Adrenal gland (tissue), 19 donors: ENCODE measurements at places on chromosomes 2 and 18. TPM values are rescaled to one million over a fixed set of nuclear protein-coding genes. Genes with fewer than 3 reads are reported as not detected.

- no peak overlapping the region for H3K4me3 ChIP-seq
- no peaks in the 10 kb centered on the region for H3K27me3 ChIP-seq
- no peak overlapping the region for H3K27ac ChIP-seq
- no peaks in the 10 kb centered on the region for H3K4me1 ChIP-seq
Measured at GRCh38 chr2:223459328-223459939, 142.7 kb downstream of the SCG2 start.

DNA sequence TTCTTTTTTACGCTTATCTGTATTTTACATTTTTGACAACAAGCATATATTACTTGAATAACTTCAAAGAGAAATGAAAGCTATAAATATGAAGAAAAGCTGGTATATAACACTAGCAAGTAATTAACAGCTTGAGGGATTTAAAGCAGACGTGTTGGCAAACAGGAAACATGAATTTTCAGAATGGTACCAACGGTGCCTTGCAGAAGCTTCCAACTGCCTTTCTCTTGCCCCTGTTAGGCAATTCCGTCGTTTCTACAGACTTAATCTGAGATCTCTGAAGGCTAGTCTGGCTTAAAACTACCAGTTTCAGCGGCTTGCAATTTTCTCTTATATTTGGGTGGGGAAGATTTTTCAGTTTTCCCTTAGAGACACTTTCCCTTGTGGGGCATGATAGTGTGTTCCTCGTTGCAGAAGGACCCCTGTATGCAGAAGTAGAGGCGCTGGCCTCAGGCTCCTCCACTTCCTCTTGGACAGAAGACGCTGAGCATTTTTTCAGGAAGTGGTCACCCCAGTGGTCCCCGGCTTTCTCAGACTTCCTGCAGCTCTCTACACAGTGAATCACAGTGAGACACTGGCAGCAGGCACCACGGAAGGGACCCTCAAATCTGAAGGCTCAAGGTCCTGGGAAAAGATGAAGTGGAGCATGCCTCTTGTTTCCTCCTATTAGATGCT, 56.2 kb upstream of the SLC16A14 start:
- DNase-seq, result peak; percentile 37
- H3K36me3 ChIP-seq, result no peaks in the 10 kb centered on the region
- H3K4me1 ChIP-seq, result peaks cover 24% of the 10 kb centered on the region
- H3K4me3 ChIP-seq, result no peak overlapping the region
- H3K27ac ChIP-seq, result no peak overlapping the region
- H3K27me3 ChIP-seq, result no peaks in the 10 kb centered on the region

GAREM1 gene
- polyA plus RNA-seq, result 22.6 TPM

- DNase-seq, result no peak
- no peaks in the 10 kb centered on the region for H3K4me1 ChIP-seq
- H3K36me3 ChIP-seq, result no peaks in the 10 kb centered on the region
- no peaks in the 10 kb centered on the region for H3K27me3 ChIP-seq
Measured at GRCh38 chr2:191994749-191995148, 147.9 kb upstream of the CAVIN2 start.

DNA sequence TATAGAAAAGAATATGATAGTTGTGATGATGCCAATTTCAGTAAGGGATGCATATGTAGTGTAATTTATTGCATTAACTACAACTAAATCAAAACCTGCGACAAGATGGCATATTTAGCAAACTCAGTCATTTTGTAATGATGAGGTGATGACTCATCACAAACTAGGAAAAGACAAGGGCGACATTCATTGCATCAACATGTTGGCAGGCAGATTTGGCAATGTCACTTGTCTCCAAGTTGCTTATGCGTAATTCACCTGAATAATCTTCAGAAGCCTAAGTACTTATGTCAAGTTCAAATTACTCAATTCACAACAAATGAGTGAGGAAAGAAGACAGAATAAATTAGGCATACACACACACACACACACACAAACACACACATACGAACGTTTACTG, 273.2 kb upstream of the RGPD4 start:
- H3K27me3 ChIP-seq, result no peaks in the 10 kb centered on the region
- no peaks in the 10 kb centered on the region for H3K4me1 ChIP-seq
- no peak overlapping the region for H3K27ac ChIP-seq
- DNase-seq, result peak; percentile 7

- no peaks in the 10 kb centered on the region for H3K27me3 ChIP-seq
- no peaks in the 10 kb centered on the region for H3K36me3 ChIP-seq
- H3K27ac ChIP-seq, result no peak overlapping the region
- H3K4me1 ChIP-seq, result peaks cover 17% of the 10 kb centered on the region
- no peak overlapping the region for H3K4me3 ChIP-seq
Measured at GRCh38 chr18:48871391-48872166, 79.2 kb downstream of the SMAD7 start.

CENPA gene
- 0.56 TPM for polyA plus RNA-seq

- DNase-seq, result no peak
- no peaks in the 10 kb centered on the region for H3K27me3 ChIP-seq
Measured at GRCh38 chr2:84052913-84053312, 406.2 kb downstream of the SUCLG1 start.

DNA sequence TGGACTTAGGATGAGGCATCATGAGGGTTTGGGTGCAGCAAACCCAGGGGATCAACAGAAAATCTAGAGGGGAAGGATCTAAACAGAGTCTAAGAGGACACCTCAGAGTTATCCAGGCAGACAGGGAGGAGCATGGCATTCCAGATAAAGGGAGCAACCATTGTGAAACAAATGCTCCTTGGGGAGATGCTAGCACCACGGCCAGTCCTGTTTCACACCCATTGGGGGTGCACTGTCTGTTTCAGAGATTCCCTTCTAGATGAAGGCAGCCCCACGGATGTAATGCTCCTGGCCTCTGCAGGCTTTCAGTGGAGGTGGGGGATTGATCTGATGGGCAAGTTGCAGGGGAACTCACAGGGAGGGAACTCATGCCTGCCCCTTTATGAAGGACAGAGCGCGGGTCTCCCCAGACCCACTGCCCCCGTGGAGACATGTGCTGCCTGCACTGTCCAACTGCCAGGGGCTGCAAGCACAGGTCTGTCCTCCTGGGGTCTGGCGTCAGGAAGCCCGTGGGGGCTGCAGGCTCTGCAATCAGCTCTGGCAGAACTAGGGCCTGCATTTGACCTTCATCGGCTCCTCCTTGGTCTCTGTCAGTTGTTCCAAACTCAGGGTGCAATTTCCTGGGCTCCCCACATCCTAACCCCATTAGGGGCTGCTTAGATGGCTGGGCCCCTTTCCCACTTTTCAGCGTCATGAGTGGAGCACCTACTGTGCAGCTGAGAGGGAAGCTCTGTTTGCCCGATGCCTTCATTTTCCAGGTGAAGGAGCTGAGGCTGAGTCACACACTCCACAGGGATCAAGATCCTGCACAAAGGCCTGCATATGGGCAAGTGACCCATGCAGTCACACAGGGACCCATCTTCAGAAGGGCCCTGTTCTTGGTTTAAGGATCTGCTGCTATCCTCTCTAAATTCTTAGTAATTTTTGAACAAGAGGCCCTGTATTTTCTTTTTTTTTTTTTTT, 163.4 kb downstream of the ARL4C start:
- H3K4me1 ChIP-seq, result no peaks in the 10 kb centered on the region
- H3K4me3 ChIP-seq, result no peak overlapping the region
- DNase-seq, result no peak
- H3K27ac ChIP-seq, result no peak overlapping the region
- no peaks in the 10 kb centered on the region for H3K36me3 ChIP-seq

- no peak for DNase-seq
- no peak overlapping the region for H3K27ac ChIP-seq
- no peaks in the 10 kb centered on the region for H3K36me3 ChIP-seq
- H3K4me1 ChIP-seq, result no peaks in the 10 kb centered on the region
- no peaks in the 10 kb centered on the region for H3K27me3 ChIP-seq
Measured at GRCh38 chr2:29628108-29628745, 293.2 kb downstream of the ALK start.

COL5A2 gene
- polyA plus RNA-seq, result 9.4 TPM

- H3K4me1 ChIP-seq, result peaks cover 46% of the 10 kb centered on the region
- no peak for DNase-seq
- no peak overlapping the region for H3K4me3 ChIP-seq
- no peaks in the 10 kb centered on the region for H3K36me3 ChIP-seq
Measured at GRCh38 chr2:23574919-23575654, 190.1 kb downstream of the KLHL29 start.

- H3K36me3 ChIP-seq, result no peaks in the 10 kb centered on the region
- H3K27me3 ChIP-seq, result no peaks in the 10 kb centered on the region
- no peak overlapping the region for H3K4me3 ChIP-seq
Measured at GRCh38 chr2:48482313-48482712, 47.6 kb upstream of the STON1 start.

DNA sequence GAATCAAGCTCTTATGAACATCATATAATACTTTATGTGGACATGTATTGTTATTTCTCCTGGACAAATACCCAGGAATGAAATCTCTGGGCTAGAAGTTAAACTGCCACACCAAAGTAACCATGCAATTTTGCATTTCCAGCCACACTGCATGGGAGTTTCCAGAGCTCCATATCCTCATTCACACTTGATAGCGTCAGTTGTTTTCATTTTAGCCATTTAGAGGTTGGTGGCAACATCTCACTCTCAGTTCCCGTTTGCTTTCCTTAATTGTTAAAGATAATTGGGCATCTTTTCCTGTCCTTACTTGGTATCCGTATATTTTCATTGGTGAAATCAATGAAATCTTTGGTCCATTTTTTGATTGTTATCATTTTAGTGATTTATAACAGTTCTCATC, 47.8 kb downstream of the SH3YL1 start:
- no peaks in the 10 kb centered on the region for H3K4me1 ChIP-seq
- DNase-seq, result no peak
- H3K36me3 ChIP-seq, result no peaks in the 10 kb centered on the region

GRCh38 chr18:5556310-5556974, 12.6 kb upstream of the EPB41L3 start:
- H3K27me3 ChIP-seq, result no peaks in the 10 kb centered on the region
- peaks cover 9% of the 10 kb centered on the region for H3K4me1 ChIP-seq
- H3K36me3 ChIP-seq, result no peaks in the 10 kb centered on the region
- H3K4me3 ChIP-seq, result no peak overlapping the region
- peak overlapping the region; percentile 90 for H3K27ac ChIP-seq
